Activated T-cell treated with anti-CD3 and anti-CD28 coated beads, Interleukin-2, amount 50 U/mL, for 72 hours (primary cell): ENCODE measurements at places on chromosomes 16 and 17. TPM values are rescaled to one million over a fixed set of nuclear protein-coding genes. Genes with fewer than 3 reads are reported as not detected.

SMTNL2 gene
- total RNA-seq, result not detected

CCDC144A gene
- 3.1 TPM for total RNA-seq

TLCD3B gene
- total RNA-seq, result 6.9 TPM

GRCh38 chr17:81295676-81296381, 722 bp upstream of the SLC38A10 start:
- DNase-seq, result peak; percentile 43

DNA sequence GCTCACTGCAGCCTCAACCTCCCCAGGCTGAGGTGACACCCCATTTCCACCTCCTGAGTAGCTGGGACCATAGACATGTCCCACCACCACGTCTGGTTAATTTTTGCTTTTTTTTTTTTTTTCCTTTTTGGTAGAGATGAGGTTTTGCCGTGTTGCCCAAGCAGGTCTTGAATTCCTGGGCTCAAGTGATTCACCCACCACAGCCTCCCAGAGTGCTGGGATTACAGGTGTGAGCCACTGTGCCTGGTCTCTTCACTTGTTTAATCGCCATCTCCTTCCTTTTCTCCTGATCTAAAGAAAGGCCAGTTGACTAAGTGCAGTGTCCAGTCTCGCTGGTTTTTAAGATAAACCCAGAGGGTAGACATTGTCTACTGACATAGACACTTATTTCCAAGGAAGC, 152.0 kb downstream of the C16orf95 start:
- no peak for DNase-seq

GRCh38 chr16:2591476-2592240, 53.8 kb downstream of the PDPK1 start:
- no peak for DNase-seq

MYL4 gene
- total RNA-seq, result not detected

GRCh38 chr17:55171634-55172328, 93.0 kb upstream of the HLF start:
- DNase-seq, result no peak

KSR1 gene
- 191 TPM for total RNA-seq

TVP23B gene
- 28.1 TPM for total RNA-seq

GRCh38 chr17:47096343-47096742, 92.8 kb downstream of the CDC27 start:
- DNase-seq, result no peak

STH gene
- not detected for total RNA-seq

MMP28 gene
- total RNA-seq, result 0.96 TPM

GRCh38 chr17:74754832-74755231, 6.4 kb downstream of the NHERF1 start:
- no peak for DNase-seq

- no peak for DNase-seq
Measured at GRCh38 chr17:81573794-81574642, 21.9 kb upstream of the FAAP100 start.

SLC5A11 gene
- 0.21 TPM for total RNA-seq

CCL14 gene
- not detected for total RNA-seq

MAF gene
- 46.7 TPM for total RNA-seq

DNA sequence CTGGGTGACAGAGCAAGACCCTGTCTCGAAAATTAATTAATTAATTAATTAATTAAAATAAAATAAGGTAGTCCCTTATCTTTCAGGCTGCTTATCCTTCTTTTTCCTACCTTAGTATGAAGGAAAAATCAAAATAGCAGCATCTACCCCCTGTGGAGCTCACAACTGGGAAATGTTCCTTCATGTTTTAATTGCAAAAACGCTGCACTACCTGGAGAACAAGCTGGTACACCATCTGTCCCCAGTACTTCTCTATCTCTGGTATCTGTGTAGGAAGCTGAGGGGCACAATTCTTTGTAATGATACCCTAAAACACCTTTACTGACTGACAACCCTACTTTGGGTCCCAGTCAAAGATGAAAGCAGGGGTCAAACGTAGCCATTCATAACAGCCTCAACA, 55.1 kb upstream of the MNT start:
- DNase-seq, result no peak

JPH3 gene
- 0.74 TPM for total RNA-seq

DNA sequence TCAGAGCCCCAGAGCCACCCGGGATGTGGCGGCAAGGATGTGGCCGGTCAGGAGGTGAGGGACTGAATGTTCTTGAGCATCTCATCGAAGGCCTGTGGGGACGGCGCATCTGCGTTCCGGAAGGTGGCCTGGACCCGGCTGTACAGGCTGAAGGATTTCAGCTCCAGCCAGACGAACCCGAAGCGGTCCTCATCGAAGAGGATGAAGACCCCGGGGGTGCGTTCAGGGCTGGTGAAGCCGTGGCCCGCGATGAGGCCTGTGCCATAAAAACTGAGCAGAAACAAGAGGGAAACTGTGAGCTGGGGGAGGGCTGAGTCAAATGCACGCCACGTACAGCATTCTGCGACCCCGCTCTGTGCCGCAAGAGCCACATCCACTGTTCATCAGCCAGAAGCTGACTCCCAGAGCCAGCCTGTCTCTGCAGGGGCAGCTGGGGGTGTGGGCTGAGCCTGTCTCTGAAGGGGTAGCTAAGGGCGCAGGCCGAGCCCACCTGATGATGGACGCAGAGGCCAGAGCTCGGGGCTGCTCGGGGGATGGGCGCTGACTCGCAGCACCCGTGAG, 14.1 kb upstream of the C16orf95 start:
- DNase-seq, result no peak

DNA sequence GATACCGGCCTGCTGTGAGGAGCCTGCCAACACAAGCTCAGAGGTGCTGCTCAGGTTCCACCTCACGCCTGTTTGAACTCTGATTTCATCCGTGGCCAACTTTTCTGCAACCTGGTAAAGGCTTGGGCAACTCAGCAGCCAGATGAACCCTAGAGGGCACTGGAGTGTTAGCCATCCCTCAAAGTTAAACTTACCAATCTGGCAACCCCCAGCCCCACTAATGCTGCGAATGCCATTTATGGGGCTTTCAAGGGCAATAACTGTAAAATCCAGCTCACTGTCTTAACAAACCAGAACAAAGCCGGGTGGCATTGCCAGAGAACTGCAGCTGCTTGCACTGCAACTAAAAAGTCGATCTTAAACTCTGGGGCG, 105.5 kb downstream of the AXIN2 start:
- peak; percentile 11 for DNase-seq

- DNase-seq, result no peak
Measured at GRCh38 chr16:24367186-24367710, 111.1 kb downstream of the CACNG3 start.

GRCh38 chr17:28991779-28992178, 14.1 kb downstream of the SEZ6 start:
- no peak for DNase-seq

DNA sequence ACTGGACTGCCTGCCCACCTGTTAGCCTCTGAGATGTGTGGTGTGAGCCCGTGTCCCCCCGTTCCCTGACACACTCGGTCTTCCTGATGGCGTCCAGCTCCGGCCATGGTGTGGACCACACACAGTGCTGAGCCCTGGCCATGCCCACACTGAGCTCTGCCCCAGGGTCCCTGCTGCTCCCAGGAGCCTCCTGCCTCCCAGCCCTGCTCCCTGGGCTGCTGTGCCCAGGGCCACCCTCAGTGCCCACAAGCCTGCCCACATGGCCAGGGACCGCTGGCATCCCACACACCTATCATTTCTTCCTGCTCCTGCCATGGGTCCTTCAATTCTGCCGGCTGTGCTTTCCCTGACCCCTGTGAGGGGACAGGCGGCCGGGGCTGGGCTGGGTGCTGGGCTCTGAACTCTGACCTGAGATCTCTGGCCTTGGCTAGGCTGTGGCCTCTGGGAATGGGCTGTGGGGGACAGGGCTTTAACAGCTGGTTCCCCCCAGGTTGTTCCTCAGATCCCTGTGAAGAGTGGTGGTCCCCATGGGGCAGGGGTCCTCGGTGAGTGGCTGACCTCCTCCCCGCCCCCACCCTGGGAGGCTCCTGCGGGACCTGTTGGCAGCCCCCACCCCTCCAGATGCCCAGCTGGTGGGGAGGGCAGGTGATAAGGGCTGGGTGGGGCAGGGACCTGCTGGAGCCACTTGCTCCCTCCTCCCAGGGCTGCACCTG, 4.0 kb downstream of the CEMP1 start:
- no peak for DNase-seq

- DNase-seq, result no peak
Measured at GRCh38 chr16:3797904-3798811, 80.8 kb upstream of the TRAP1 start.

IKZF3 gene
- 78.9 TPM for total RNA-seq

KRT17 gene
- total RNA-seq, result 0.63 TPM

GRCh38 chr16:85413691-85414663, 199.1 kb upstream of the GSE1 start:
- DNase-seq, result no peak

GRCh38 chr17:29020576-29020975, 14.7 kb upstream of the SEZ6 start:
- no peak for DNase-seq

XPO6 gene
- 276 TPM for total RNA-seq

- no peak for DNase-seq
Measured at GRCh38 chr17:36550491-36551417, 6.0 kb downstream of the GGNBP2 start.

- DNase-seq, result no peak
Measured at GRCh38 chr16:79640513-79641360, 40.2 kb upstream of the MAF start.

DNA sequence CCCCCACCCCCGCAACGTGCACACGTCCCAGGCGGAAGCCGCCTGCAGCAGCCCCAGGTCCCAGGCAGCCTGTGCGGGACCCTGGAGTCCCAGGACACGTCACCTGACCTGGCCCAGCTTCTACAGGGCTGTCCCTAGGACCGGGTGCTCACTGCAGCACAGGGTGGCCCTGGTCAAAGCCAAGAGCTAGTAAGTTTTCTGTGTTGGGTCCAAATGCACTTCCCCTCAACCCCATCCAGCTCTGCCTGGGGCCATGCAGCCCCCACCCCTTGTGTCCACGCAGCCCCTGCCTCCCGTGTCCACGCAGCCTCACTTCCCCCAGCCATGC, 22.1 kb upstream of the PVALEF start:
- DNase-seq, result no peak

KIF2B gene
- not detected for total RNA-seq

GRCh38 chr17:35080536-35080935, 17.0 kb upstream of the RFFL start:
- no peak for DNase-seq

GRCh38 chr16:16073891-16074881, 124.8 kb downstream of the ABCC1 start:
- no peak for DNase-seq

GRCh38 chr17:77316191-77316641, 175.4 kb downstream of the SEC14L1 start:
- no peak for DNase-seq

ANKRD11 gene
- 215 TPM for total RNA-seq

PTX4 gene
- total RNA-seq, result not detected

DNA sequence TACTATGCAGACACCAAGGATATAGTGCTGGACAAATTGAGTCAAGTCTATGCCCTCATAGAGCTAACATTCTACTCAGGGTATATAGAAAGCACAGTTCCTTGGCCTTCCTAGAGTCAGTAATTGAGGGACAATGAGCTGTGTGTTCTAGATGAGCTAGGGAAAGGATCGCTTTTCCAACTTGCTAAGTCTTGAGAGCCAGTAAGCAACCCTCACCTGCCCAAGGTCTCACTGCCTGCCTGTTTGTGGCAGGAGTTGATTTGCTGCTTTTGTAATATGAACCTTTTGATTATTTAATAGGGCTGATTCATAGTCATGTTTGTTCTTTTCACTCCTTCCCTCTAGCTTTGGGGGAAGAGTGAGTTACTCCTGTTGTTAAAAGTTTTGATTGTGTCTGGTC, 6.5 kb downstream of the DDX42 start:
- DNase-seq, result no peak

- no peak for DNase-seq
Measured at GRCh38 chr17:58184308-58184985, 8.1 kb upstream of the EPX start.

KRTAP3-1 gene
- total RNA-seq, result not detected

TMEM92 gene
- total RNA-seq, result 0.51 TPM

DNA sequence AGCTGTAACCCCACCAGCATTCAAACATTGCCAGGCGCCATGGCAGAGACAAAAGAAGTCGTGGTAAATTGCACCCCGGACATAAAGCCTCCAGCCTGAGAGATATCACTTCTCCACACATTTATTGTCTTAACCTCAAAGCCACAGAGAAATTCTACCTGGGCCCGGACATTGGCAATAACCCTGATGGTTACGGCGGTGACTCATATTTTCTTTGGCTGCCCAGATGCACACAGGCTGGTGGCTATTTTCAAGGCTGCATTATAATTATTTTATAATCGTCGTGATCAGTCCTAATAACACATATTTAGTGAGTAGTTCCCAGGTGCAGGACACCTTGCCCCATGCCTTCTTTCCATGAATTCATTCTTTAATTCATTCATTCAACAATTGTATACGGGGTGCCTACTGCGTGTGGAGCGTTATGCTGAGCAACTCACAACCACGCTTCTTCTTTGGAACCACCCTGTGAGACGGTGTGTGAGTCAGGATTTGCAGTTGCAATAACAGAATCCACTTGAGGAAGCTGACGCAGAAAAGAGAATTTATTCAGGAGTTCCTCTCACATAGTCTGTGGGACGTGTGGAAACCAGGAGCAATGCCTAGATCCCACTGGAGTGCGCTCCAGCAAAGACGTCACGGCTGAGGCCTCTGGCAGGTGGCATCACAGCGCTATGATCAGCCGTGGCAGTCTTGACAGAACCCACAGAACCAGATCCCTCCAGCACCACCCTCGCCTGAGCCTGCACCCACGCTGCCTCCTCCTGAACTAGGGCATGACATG, 245.7 kb downstream of the FOXL1 start:
- no peak for DNase-seq

GRCh38 chr16:58507963-58508670, 7.2 kb upstream of the SETD6 start:
- no peak for DNase-seq

- DNase-seq, result no peak
Measured at GRCh38 chr17:77441940-77442339, 301.2 kb downstream of the SEC14L1 start.

- no peak for DNase-seq
Measured at GRCh38 chr17:13222975-13223374, 205.1 kb upstream of the ELAC2 start.

PRSS27 gene
- total RNA-seq, result 7.6 TPM

DNA sequence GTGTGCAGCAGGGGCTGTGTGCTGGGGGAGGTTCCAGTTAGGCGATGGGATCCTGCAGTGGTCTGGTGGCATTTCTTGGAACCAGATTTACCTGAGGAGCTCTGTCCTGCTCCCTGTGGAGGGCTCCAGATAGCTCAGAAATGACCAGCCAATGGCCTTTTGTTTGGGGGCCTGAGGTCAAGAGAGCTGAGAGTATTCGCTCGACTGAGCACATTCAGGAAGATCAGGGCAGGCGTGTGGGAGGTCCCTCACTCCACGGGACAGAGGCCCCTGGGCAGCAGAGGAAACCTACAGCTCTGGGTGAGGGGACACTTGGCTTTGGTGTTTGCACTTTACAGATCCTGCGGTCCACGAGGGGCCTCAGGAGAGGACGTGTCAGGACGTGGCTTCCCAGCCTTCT, 18.2 kb downstream of the DEF8 start:
- no peak for DNase-seq

DNA sequence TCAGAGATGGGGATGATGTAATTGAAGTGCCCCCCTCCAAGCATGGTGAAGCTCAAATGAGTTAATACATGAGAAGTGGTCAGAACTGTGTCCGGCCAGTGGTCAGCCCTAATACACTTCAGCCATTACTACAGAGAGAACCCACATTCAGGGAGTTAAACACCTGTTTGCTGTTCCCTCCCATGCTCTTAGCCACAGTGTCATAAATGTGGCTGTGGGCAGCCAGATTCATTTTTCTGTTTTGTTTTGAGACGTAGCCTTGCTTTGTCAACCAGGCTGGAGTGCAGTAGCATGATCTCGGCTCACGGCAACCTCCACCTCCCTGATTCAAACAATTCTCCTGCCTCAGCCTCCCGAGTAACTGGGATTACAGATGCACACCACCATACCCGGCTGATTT, 139.9 kb downstream of the DNAH9 start:
- DNase-seq, result no peak
